ENCODE measurements at places on chromosomes 4 and X. TPM values are rescaled to one million over a fixed set of nuclear protein-coding genes. Genes with fewer than 3 reads are reported as not detected.

- DNase-seq, result no peak
Measured at GRCh38 chr4:91764085-91764484, 539.7 kb upstream of the GRID2 start.

GRCh38 chrX:124717537-124717936 lies 371.2 kb downstream of the SH2D1A start:
- no peak for DNase-seq

- DNase-seq, result no peak
Measured at GRCh38 chr4:99013884-99014523, 18.5 kb downstream of the METAP1 start.

GRCh38 chr4:20403290-20403689 lies 151.6 kb downstream of the SLIT2 start:
- DNase-seq, result no peak

DNA sequence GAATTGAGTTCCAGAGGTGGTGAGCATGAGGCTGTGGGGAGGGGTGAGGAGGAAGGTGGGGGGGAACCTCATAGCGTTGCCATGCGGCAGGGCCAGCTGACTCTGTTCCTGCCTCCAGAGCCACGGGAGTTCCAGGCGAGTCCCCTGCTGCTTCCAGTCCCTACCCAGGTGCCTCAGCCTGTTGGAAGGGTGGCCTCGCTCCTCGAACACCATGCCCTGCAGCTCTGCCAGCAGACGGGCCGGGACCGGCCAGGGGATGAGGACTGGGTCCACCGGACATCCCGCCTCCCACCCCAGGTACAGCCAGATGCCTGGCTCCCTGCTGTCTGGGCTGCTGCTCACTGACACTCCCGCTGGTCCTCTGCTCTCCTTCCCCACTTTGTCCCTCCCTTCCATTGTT lies 7.9 kb downstream of the CCDC22 start:
- DNase-seq, result no peak

- DNase-seq, result no peak
Measured at GRCh38 chrX:125954236-125954635, 211.9 kb downstream of the DCAF12L2 start.

- DNase-seq, result no peak
Measured at GRCh38 chrX:115341421-115341820, 51.9 kb downstream of the LUZP4 start.

Gene PITX2
- 3.2 TPM for total RNA-seq
